ENCODE measurements at places on chromosomes 3 and 15.

DNA sequence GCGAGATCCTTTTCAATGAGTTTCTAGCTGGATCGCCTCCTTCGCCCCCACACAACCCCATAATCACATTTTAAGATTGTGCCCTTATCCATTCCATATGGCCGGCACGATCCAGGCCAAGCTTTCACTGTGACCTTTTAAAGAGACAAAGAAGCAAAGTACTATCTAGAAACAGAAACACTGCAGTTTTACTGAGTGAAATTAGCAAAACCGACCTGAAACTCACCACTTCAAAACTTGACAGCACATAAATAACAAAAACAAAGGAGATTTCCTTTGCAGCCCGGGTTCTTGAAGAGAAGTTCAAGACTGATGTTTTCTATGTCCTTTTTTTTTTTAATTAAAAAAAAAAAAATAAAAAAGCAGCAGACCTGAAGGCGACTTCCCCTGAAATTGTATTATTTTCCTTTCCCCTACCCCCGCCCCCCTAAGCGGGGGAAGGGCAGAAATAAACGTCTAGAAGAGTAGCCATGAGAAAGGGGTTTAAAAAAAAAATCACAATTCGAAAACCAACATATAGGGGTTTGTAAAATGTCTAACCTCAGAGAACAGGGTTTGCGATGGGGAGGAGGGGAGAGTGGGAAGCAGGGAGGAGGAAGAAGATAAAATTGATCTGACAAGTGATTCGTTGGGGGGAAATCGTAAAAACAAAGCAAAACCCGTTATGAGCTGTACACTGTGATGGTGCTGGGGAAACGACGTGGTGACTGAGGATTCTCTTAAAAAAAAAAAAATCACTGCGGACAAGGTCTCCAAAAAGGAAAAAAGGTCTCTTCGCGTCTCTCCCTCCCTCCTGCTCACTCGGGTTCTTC lies 1.5 kb downstream of the SATB1 start:
- DNase-seq = peak; percentile 76

DNA sequence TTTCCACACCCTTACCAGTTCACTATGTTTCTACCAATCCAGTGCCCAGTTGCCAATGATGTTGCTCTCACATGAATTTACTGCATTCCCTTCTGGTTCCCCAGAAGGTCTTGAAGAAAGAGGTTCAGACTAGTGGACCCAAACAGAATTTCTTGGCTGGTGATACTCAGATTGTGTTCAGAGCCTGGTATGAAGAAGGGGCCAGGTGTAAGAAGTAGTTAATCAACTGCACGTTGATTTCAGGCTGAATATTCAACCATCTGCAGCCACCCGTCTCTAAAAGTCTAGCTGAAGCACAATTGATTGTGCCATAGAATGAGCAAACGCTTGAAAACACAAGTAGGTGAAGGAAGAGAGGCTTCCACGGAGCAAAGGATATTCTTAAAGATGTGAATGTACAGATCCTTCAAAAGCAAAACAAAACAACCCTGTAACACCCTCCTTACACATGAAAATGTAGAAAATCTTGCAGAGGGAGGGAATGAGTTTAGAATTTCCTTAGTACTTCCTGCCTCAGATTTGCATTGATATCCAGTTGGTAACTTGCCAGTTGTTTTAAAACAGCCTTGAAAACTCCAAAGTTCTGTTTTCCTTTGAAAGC lies 4.7 kb downstream of the RBMS3 start:
- DNase-seq = peak; percentile 54

DNA sequence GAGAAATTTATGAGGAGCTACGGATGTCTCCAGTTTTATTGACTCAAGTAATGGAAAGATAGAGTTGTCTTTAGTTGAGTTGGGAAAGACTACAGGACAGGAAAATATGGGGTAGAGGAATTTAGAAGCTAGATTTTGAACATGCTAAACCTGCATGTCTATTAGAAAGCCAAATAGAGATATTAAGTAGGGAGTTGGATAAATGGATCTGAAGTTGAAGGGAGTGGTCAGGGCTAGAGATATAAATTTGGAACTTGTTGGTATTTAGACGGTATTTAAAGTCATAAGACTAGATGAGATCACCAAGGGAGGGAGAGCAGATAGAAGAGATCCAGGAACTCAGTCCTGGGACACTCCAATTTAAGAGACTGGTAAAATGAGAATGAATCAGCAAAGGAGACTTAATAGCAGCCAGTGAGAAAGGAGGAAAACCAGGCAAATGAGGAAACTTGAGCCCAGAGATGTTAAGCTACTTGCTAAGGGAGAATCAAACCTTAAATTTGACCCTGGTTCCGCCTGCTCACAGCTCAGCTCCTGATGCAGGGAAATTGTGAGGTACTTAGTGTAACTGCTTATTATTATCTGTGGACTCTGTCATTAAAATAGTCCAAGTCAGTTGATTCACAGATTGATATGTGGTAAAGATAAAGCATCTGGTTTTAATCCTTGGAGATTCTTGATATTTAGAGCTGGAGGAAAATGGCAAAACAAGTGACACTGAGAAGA lies 35.8 kb downstream of the ABI3BP start:
- DNase-seq = peak; percentile 40

- no peak for DNase-seq
Observed at GRCh38 chr15:73624530-73624929, 8.7 kb downstream of the NPTN start.

DNA sequence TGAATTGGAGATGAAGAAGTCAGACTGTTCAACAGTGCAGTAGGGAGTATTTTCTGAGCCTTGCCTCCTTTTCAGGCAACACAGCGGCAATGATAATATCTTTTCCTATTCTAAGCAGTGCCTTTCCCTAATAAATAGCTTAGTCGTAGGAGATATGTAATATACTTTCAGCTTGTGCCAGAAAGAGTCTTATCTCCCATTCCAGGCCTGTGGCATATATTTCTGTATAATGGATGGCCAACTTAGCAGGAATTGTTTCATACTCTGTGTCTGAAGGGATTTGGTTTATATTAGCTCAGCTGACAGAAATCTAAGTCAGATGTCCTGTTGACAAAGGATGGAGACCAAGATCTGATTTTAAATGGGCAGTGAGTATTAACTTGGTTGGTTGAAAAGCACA lies 397.1 kb downstream of the CACNA2D3 start:
- no peak for DNase-seq

DNA sequence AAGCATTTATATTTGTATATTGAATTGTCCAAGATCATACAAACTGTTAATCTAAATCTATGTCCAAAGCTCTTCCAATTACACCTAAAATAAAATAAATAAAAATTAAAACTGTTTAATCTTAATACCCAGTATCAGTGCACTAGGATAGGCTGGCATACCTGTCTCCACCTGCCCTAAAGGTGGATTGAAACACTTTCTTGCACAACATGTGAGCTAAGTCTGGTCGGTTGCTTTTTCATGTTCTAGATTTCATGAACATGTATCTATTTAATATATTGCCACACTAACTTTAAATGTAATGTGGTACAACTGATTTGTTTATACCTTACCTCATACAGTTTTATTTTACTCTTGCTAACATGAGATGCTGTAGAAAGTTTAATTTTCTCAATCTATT lies 193.0 kb downstream of the VGLL3 start:
- DNase-seq = no peak

DNA sequence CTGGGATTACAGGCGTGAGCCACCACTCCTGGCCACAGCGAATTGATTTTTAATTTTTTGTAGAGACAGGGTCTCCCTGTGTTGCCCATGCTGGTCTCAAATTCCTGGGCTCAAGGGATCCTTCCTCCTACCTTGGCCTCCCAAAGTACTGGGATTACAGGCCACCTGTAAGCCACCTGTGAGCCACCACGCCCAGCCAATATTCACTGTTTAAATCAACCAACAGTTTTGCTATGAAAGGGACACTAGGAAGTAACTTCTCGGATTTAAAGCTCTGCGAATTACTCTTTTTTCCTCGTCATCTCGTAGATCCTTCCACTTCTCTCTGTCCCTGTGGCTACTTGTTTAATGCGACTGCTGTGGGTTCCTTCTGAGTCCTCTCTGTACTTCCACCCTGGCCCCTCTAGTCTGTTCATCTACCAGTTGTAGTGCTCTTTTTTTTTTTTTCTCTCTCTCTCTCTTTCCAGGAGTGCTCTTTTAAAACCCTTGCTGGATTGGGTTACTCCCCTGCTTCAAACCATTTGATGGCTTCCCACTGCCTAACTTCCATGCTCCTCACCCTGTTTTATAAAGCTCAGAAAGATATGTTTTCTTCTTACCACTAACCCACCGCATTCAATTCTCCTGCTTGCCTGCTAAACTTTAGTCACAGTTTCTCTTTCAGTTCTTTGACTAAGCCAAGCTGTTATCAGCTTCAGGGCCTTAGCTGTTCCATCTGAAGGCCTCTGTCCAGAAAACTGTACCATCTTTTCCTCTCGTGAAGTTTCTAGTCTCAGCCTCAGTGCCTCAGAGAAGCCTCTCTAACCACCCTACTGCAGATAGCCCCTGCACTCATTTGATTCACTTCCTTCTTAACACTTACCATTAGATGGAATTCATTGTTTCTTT lies 12.4 kb downstream of the RTF1 start:
- DNase-seq = no peak

GRCh38 chr3:131217296-131217741 lies 164.3 kb upstream of the NUDT16 start:
- DNase-seq = peak; percentile 11

DNA sequence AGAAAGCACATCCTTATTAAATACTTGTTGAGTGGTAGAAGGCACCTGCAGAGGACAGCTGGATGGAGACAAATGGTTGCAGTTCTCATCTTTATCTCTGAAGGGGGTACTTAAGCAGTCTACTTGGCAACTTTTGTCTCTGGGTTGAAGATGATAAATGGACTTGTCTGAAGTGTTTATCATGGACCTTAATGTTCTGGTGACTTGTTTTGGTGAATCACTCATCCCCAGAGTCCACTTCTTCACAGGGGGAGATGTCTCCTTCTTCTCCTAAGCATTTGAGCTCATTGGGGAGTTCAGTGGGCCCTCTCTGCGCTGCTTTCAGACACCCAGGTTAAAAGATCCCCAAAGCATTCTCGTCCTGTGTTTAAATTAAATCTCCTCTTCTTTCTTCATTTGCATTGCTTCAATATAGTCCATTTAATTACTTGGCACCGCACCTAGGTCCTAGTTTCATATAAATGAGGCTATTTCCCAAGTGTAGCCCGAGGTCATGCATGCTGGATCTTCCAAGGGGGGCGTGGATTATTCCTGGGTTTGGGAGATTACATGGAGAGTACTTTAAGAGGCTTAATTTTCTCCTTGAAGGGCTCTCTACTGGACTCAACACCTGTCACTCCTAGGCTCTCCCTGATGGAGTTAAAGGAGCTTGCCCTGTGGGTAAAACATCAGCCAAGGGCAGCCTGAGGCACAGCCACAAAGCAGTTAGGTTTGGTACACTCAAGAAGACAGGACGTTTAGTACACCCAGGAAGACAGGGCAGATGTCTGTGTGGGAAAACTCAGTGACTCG lies 239.3 kb upstream of the C2CD4B start:
- DNase-seq = no peak

GRCh38 chr3:101026244-101026643 lies 33.0 kb upstream of the ABI3BP start:
- no peak for DNase-seq

GRCh38 chr15:88266170-88266569 lies 9.6 kb upstream of the NTRK3 start:
- no peak for DNase-seq

- no peak for DNase-seq
Observed at GRCh38 chr3:108011616-108012015, 79.2 kb downstream of the CD47 start.

- peak; percentile 78 for DNase-seq
Observed at GRCh38 chr15:98860281-98861041, 147.1 kb downstream of the PGPEP1L start.

GRCh38 chr3:159513444-159513843 lies 475.2 kb upstream of the IL12A start:
- DNase-seq = no peak

GRCh38 chr3:112472691-112473090 lies 26.6 kb downstream of the BTLA start:
- no peak for DNase-seq

DNA sequence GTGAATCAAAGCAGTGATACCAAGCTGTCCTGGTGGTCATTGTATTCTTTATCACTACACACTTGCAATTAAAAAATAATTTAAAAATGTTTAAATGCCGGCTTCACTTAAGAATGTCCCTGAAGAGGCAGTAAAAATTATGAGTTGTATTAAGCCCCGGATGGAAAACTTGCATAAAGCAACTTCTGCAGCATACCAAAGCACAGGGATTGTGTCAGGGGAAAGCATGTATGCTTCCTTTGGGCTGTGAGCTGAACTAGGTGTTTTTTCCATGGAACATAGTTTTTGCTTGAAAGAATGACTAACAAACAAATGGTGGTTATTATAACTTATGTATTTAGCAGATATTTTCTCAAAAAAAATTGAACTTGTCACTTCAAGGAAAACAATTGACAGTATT lies 143.1 kb downstream of the ARNT2 start:
- peak; percentile 12 for DNase-seq

GRCh38 chr3:132786890-132787289 lies 64.7 kb upstream of the NPHP3 start:
- DNase-seq = no peak

- DNase-seq = peak; percentile 2
Observed at GRCh38 chr15:69666441-69666882, 213.8 kb downstream of the RPLP1 start.

DNA sequence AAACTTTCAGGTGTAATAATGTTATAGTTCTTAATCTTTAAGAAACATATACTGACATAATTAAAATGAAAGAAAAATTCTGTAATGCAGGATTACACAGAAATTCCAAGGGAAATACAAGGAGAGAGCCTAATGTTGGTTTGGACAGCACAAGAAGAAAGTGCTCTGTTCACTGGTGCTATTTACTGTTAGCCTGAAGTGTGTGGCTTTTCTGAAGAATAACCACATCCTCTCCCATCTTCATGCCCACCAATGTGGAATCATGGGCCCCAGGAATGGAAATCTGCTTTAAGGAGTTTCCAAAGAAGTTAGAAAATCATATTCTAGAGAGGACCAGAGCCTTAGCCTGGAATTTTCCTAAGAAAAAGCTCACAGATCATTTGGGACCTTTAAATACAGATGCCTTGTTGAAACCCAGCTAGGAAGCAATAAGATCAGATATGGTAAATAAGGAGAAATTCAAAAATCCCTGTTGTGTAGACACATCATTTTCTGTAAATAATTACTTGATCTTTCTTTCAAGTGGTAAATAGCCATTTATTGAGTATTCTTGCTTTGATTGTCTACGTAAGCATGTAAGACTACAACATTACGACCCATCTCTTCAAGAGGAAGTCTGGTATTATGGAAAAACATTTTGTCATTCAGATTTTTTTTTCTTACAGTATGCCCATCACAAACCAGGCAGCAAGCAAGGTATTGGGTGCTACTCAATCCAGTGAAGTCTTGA lies 10.3 kb upstream of the USP50 start:
- no peak for DNase-seq

All from adipocyte (in vitro differentiated cells).